ENCODE measurements at places on chromosomes 4 and X. TPM values are rescaled to one million over a fixed set of nuclear protein-coding genes. Genes with fewer than 3 reads are reported as not detected.

Gene SLC39A8
- 24.2 TPM for total RNA-seq

Gene USP17L26
- not detected for total RNA-seq

DNA sequence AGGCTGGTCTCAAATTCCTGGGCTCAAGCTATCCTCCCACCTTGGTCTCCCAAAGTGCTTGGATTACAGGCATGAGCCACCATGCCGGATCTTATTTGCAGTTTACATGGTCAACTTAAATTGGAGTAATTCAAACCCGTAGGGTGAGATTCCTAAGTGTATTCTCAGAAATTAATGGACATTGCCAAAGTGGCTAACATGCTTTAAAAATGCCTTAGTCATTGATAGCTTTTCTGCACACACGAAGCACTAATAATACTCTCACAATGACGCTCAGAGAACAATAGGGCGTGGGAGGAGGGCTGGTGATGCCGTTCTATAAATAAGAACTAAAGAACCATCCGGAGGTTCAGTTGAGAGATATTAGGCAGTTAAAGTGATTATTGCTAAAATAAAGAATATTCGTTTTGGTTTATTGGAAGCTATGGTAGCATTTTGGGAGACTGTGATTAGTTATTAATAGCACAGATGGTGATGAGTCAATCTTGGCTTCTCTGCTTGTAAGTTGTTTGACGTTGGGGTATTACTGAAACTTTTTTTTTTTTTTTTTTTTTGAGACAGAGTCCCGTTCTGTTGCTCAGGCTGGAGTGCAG lies 79.1 kb downstream of the TRAPPC11 start:
- H3K36me3 ChIP-seq, result no peaks in the 10 kb centered on the region
- no peaks in the 10 kb centered on the region for H3K4me1 ChIP-seq
- H3K27ac ChIP-seq, result no peak overlapping the region
- no peak overlapping the region for H3K4me3 ChIP-seq

Gene REELD1
- total RNA-seq, result 0.33 TPM

DNA sequence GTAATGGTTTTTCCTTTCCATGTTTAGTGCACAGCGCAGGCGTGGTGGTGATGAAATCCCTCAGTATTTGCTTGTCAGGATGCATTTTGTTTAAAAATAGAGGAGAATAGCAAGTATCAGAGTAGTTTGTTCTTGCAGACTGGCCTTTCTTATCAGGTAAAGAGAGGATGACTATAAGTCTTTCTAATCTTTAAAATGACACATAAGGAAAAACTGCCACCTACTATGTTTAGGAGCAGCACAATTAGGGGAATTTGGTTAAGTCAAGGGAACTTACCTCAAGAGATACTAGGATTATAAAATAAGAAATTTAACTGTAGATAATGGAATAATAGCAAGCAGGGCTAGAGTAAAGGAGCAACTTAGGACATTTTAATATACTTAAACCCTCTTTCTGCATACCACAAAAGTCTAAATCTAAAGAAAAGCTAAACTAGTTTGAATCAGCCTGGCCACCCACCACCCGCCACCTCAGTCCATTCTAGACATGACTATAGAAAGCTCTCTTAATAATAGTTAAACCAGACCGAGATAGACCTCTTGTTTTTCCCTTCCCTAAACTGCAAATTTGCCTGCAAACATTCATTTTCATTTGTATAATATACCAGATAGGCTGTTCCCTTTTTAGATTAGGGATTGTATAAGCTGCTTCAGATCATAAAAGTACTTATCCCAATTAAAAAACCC lies 62.0 kb downstream of the APOOL start:
- no peak overlapping the region for H3K4me3 ChIP-seq
- no peaks in the 10 kb centered on the region for H3K36me3 ChIP-seq
- no peak for DNase-seq
- H3K27ac ChIP-seq, result no peak overlapping the region
- H3K4me1 ChIP-seq, result no peaks in the 10 kb centered on the region

Gene GATA1
- not detected for total RNA-seq

GRCh38 chr4:132540797-132541196 lies 608.3 kb upstream of the PCDH10 start:
- H3K36me3 ChIP-seq, result no peaks in the 10 kb centered on the region
- no peak overlapping the region for H3K27ac ChIP-seq
- no peak overlapping the region for H3K4me3 ChIP-seq
- H3K4me1 ChIP-seq, result no peaks in the 10 kb centered on the region
- no peaks in the 10 kb centered on the region for H3K27me3 ChIP-seq
- DNase-seq, result no peak

DNA sequence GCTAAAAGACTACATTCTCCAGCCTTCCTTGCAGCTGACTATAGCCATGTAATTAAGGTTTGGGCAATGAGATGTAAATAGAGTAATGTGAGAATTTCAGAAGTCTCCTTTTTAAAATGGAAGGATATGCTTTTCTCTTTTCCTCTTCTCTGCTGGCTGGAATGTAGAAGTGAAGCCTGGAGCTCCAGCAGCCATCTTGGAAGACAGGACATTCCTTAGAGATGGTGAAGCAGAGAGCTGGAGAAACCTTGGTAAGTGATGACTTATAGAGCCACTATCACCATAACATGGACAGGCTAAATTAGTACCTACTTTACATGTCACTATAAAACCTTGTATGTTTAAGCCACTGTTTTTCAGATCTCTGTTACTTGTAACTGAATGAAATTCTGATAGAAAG lies 48.0 kb downstream of the RASL11B start:
- no peak for DNase-seq
- H3K4me1 ChIP-seq, result peaks cover 31% of the 10 kb centered on the region
- no peaks in the 10 kb centered on the region for H3K27me3 ChIP-seq
- H3K27ac ChIP-seq, result no peak overlapping the region
- no peak overlapping the region for H3K4me3 ChIP-seq

Gene SPP1
- total RNA-seq, result 49.1 TPM
